Neuronal stem cell (in vitro differentiated cells): ENCODE measurements at places on chromosomes 3 and 15.

- peak; percentile 31 for DNase-seq
These were observed 51.2 kb upstream of the SAMMSON start for GRCh38 chr3:69948246-69948862.

- DNase-seq, result no peak
These were observed 274.5 kb upstream of the PEX5L start for GRCh38 chr3:180311242-180311641.

GRCh38 chr3:80618295-80619256, 850.8 kb upstream of the ROBO1 start:
- no peak for DNase-seq

- DNase-seq, result no peak
These were observed 313.2 kb upstream of the THBS1 start for GRCh38 chr15:39267685-39268084.

DNA sequence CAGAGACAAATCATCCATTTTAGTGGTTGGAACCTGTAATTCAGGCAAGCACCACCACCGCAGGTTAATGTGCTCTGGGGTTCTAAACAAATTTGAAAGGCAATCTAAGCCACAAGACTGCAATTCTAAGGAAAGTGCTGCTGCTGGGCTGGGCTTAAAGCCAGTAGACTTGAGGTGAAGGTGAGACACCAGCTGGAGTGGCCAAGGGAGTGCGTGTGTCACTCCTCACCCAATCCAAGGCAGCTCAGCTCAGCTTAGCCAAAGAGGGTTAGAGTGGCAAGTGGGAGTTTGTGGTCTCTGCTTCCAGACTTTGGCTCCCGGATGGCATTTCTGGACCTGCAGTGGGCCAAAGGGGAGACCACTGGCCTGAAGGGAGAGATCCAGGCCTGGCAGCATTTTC, 1655.6 kb downstream of the SI start:
- no peak for DNase-seq

- no peak for DNase-seq
These were observed 30.1 kb downstream of the BTD start for GRCh38 chr3:15631426-15632211.

GRCh38 chr3:12884186-12884680, 42.9 kb upstream of the RPL32 start:
- no peak for DNase-seq

DNA sequence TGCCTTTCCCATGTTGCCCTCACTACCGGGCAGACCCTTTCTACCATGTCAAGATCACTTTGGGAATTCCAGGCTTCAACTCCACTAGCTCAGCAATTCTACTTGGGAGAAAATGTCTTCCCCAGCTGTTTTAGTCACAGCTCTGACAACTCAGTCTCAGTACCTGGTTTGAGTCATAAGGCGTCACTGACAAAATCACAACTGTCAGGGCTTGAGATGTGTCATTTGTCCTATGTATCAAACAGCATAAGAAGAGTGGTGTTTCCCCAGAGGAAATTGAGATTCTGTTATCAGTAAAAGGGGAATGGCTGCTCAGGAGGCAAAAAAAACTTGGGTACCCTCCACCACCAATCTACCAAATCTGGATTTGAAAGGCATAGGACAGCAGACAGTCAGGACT, 594.9 kb upstream of the SUCLG2 start:
- no peak for DNase-seq

- no peak for DNase-seq
These were observed 201.2 kb downstream of the FMN1 start for GRCh38 chr15:32993285-32993684.

GRCh38 chr3:16118396-16118795, 56.1 kb upstream of the GALNT15 start:
- no peak for DNase-seq

GRCh38 chr3:49663831-49664230, 10.3 kb upstream of the APEH start:
- DNase-seq, result no peak

- no peak for DNase-seq
These were observed 123.0 kb downstream of the PTPRG start for GRCh38 chr3:61684386-61684785.

DNA sequence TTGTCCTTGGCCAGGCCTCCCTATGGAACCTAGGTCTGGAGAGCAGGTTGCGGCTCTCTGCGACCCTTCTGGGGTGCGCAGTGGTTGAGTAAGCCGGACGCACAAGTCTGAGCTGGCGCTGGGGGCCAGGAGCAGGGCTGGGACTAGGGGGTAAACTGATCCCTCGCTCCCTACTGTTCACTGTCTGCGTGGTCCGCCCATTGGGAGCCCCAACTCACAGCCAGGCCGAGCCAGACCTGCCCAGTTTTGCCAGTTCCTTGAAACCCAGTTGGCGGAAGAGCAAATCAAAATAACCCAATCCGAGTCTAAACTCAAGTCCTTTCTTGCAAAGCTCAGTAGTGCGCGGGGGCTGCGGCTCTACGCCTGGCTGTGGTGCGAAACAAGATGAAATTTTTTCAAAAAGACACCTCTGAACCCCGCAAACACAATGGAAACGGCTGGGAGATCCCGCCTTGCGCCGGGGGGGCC, 17.5 kb downstream of the RGMA start:
- DNase-seq, result no peak
